Sigmoid colon (tissue), 7 donors: ENCODE measurements at places on chromosomes 6 and 20. TPM values are rescaled to one million over a fixed set of nuclear protein-coding genes. Genes with fewer than 3 reads are reported as not detected.
A peak's percentile ranks its signal among the peaks of the same experiment; 100 is the strongest.

The NTSR1 gene
- total RNA-seq = 5.4 TPM

The CST7 gene
- total RNA-seq = 0.71 TPM

- DNase-seq = no peak
- H3K27me3 ChIP-seq = no peaks in the 10 kb centered on the region
- no peaks in the 10 kb centered on the region for H3K4me1 ChIP-seq
- no peak overlapping the region for H3K27ac ChIP-seq
- no peaks in the 10 kb centered on the region for H3K36me3 ChIP-seq
These were observed 68.6 kb upstream of the FYN start for GRCh38 chr6:111941686-111942330.

GRCh38 chr20:17667445-17667844 is 14.6 kb downstream of the RRBP1 start:
- no peak for DNase-seq
- H3K27ac ChIP-seq = no peak overlapping the region
- no peaks in the 10 kb centered on the region for H3K36me3 ChIP-seq
- no peaks in the 10 kb centered on the region for H3K27me3 ChIP-seq

The BRPF3 gene
- 20.3 TPM for total RNA-seq

- H3K36me3 ChIP-seq = no peaks in the 10 kb centered on the region
- no peak overlapping the region for H3K27ac ChIP-seq
- H3K4me3 ChIP-seq = no peak overlapping the region
These were observed 67.3 kb downstream of the PPP1R3G start for GRCh38 chr6:5152460-5152859.

DNA sequence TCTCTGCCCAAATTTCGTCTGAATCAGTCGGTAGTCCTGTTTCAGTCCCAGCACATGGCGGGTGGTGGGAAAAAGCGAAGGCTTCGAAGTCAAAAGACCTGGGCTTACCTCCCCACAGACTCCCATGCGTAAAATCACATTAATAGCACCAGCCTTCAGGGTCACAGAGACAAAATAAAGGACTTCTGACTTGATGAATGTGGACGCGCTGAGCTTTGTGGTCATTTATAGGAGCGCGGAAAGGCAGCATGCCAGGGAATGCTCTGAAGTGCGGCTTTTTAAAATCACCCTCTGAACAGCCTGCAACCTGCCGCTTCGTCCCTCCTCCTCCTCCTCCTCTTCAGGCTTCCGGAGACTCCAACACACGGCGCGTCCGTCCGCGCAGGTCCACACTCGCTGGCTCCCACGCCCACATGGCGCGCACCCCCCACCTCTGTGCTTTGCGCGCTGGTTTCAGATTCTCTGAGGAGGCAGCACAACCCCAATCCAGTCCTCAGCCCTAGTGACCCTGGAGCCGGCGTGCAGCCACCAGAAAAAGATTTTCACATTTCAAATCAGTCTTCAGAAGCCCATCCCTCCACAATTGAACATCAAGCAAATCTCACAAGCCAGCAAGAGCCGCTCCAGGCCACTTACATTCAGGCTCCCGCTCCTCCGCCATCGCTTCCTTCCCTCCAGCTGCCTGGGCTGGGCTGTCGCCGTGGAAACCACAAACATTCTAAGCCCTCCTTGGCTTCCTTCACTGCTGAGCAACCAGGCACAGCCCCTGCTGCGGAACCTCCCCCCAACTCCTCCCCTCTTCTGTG is at the start of gene C6orf118:
Gene C6orf118 (minus strand): TSS at position 680 of the 806 bp plus-strand sequence. CDS start 19 bp downstream, at position 661.
- H3K27me3 ChIP-seq = no peaks in the 10 kb centered on the region
- H3K4me3 ChIP-seq = peak within 1 kb of the TSS; percentile 47
- peak; percentile 69 for DNase-seq
- H3K36me3 ChIP-seq = no peaks in the 10 kb centered on the region
- no peak within 1 kb of the TSS for H3K27ac ChIP-seq

The RNF182 gene
- 0.16 TPM for total RNA-seq

DNA sequence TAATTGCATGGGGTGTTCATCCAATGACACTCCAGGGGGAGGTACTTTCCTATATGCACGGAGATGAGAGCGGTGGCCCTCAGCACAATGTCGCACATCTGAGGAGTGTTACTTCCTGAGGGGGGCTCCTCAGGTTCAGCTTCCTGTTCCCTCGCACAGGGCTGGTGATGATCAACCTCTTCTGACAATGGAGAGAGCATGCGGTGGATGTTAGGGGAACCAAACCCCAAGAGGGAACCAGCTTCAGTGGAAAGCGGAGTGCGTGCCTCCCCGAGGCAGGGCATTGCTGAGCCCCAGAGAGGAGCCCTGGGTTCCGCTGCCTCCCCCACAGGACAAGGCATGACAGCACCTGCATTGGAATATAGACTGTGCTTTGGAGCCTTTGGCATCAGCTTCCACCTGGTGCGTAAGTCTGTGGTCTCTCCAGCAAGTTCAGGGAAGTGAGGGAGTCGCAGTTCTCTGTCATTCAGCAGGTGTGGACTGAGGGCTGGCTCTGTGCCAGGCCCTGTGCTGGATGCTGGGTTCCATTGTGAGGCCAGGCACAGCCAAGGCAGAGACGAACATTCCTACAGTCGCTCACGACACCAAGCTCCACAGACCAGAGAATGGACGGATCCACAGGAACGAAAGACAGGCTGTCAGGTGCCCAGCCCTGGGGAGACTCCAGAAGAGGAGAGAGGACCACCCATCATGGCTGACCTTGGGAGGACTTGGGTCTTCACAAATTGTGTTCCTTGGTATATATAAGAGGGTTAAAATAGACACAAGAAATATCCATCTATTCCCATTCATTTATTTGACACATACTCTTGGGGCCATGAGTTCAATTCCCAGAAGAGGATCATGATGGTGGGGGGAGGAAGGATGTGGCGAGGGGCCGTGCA is 3.9 kb upstream of the ZNF831 start:
- H3K36me3 ChIP-seq = no peaks in the 10 kb centered on the region
- no peak for DNase-seq

DNA sequence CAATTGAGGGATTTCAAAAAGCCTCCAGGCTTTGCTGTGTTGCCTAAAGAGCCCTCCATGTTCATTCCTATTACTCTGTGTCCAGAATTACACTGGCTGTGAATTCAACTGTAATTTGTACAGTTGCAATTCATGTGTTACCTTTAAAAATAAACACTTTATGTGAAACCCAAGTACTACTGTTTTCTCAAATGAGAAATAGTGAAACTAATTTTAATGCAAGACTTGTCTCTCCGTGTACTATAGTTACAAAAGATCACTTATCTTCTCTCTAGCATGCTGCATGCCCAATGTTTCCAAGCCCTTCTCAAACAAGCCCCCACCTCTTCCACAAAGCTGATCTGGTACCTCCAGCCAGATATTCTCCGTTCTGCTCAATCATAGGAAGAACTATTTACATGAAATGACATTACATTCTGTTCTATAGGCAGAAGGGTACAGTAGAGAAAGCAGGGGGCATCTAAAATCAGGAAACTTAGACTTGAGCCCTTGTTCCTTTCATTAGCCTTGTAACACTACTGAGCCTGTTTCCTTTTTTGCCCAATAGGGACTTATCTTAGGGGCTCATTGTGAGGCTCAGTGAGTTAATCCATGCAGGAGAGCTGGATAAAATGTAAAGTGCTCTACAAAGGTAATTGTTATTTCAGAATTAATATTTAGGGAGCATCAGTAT is 12.3 kb upstream of the COL9A1 start:
- H3K27me3 ChIP-seq = no peaks in the 10 kb centered on the region
- no peaks in the 10 kb centered on the region for H3K36me3 ChIP-seq
- no peak overlapping the region for H3K4me3 ChIP-seq
- H3K4me1 ChIP-seq = no peaks in the 10 kb centered on the region
- H3K27ac ChIP-seq = no peak overlapping the region
- DNase-seq = no peak

DNA sequence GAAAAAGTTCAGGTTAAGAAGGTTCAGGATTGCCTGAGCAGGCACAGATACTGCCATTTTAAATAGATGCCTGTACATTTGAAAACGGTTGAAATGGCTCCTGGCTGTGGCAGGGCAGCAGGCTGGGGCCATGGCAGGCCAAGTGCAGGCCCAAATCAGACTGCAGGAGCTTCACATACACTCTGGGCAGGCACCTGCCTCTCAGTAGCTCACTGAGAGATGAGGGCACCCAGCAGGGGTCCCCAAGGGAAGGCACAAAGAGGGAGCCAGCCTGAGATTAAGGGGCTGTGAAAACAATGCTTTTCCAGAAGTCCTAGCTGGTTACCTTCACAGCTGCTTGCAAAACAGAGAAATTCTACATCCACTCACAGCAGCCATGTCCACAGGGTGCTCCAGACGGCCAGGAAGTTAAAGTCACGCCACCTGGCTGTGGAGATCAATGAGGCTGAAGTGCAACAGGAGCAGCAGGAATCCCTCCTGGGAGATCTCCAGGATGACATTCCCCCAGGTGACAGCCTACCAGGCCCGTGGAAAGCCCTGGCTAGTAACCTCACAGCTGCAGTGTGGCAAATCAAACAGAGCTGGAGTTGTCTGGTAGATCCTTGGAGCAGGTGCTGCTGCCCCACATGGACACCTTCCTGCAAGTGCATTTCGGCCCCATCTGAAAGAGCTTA is 6.2 kb upstream of the RAET1E start:
- H3K4me1 ChIP-seq = no peaks in the 10 kb centered on the region
- no peaks in the 10 kb centered on the region for H3K27me3 ChIP-seq
- no peak overlapping the region for H3K27ac ChIP-seq

- DNase-seq = no peak
- no peaks in the 10 kb centered on the region for H3K36me3 ChIP-seq
- H3K27me3 ChIP-seq = no peaks in the 10 kb centered on the region
- no peak overlapping the region for H3K27ac ChIP-seq
- H3K4me1 ChIP-seq = peaks cover 20% of the 10 kb centered on the region
These were observed 13.5 kb upstream of the TRAM2 start for GRCh38 chr6:52590152-52590891.

The FIG4 gene
- total RNA-seq = 11.9 TPM

DNA sequence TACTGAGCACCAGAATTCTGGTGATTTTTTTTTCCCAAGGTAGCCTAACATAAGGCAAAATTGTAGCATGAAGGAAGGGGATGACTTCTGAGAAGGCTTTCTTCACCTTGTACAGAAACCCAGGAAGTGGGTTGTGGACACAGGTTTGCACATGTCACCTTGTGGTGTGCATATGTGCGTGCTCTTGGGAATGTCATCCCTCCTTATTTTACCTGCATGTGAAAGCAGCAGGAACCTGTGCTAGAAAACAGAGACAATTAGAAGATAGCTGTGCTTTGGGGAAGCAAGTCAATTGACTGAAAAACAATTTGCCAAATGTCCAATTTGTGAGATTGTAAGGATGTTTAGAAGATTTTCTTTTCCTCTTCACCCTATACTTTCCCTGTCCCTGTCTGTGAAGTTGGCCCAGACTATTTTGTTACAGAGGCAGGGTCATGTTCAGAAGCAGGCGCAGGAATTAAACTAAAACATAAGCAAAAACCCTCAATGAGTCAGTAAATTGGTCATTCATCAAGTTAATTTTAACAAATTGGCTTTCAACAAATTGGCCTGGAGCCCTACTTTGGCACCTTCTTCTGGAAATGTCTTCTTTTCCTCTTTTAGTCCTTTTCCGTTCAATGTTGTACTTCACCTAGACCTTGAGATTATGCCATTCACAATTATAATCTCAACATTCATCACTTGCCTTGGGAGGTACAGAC is 261.2 kb downstream of the ADGB start:
- no peaks in the 10 kb centered on the region for H3K4me1 ChIP-seq
- H3K4me3 ChIP-seq = no peak overlapping the region
- no peak for DNase-seq
- H3K36me3 ChIP-seq = no peaks in the 10 kb centered on the region

GRCh38 chr6:83514866-83515466 is 2.6 kb downstream of the PRSS35 start:
- no peak overlapping the region for H3K4me3 ChIP-seq
- peaks cover 6% of the 10 kb centered on the region for H3K4me1 ChIP-seq
- H3K27me3 ChIP-seq = no peaks in the 10 kb centered on the region
- H3K36me3 ChIP-seq = no peaks in the 10 kb centered on the region
- DNase-seq = no peak

- no peak for DNase-seq
- no peak overlapping the region for H3K4me3 ChIP-seq
- H3K27me3 ChIP-seq = no peaks in the 10 kb centered on the region
- no peaks in the 10 kb centered on the region for H3K4me1 ChIP-seq
- H3K27ac ChIP-seq = no peak overlapping the region
These were observed 24.3 kb downstream of the HTR1E start for GRCh38 chr6:86961455-86962200.

GRCh38 chr20:7470912-7471311 is 469.3 kb downstream of the HAO1 start:
- no peaks in the 10 kb centered on the region for H3K36me3 ChIP-seq
- H3K4me3 ChIP-seq = no peak overlapping the region
- H3K27me3 ChIP-seq = no peaks in the 10 kb centered on the region
- no peaks in the 10 kb centered on the region for H3K4me1 ChIP-seq

- no peak overlapping the region for H3K4me3 ChIP-seq
- no peak for DNase-seq
- H3K36me3 ChIP-seq = no peaks in the 10 kb centered on the region
- no peaks in the 10 kb centered on the region for H3K4me1 ChIP-seq
These were observed 460.9 kb upstream of the KHDRBS2 start for GRCh38 chr6:62746968-62747367.

GRCh38 chr20:46849269-46849668 is 45.4 kb upstream of the EYA2 start:
- no peak for DNase-seq
- no peak overlapping the region for H3K27ac ChIP-seq
- H3K27me3 ChIP-seq = no peaks in the 10 kb centered on the region
- H3K4me3 ChIP-seq = no peak overlapping the region
- H3K4me1 ChIP-seq = no peaks in the 10 kb centered on the region
- H3K36me3 ChIP-seq = no peaks in the 10 kb centered on the region

GRCh38 chr6:131840936-131841583 is 33.2 kb downstream of the ENPP1 start:
- H3K27ac ChIP-seq = no peak overlapping the region
- H3K4me3 ChIP-seq = no peak overlapping the region
- no peaks in the 10 kb centered on the region for H3K36me3 ChIP-seq
- H3K4me1 ChIP-seq = no peaks in the 10 kb centered on the region
- H3K27me3 ChIP-seq = no peaks in the 10 kb centered on the region

The CARMIL1 gene
- total RNA-seq = 6.9 TPM

GRCh38 chr20:59933296-59933848 is at the start of gene SYCP2:
Gene SYCP2 (minus strand): TSS chr20:59933637. CDS start chr20:59922413, 11,224 bp downstream.
- no peaks in the 10 kb centered on the region for H3K36me3 ChIP-seq
- no peaks in the 10 kb centered on the region for H3K27me3 ChIP-seq
- peak; percentile 75 for DNase-seq
- H3K27ac ChIP-seq = peak within 1 kb of the TSS; percentile 85

The NKAPL gene
- 2.6 TPM for total RNA-seq

The EPPIN gene
- total RNA-seq = not detected

GRCh38 chr6:49052901-49053300 is 410.2 kb downstream of the MMUT start:
- no peaks in the 10 kb centered on the region for H3K36me3 ChIP-seq
- H3K4me3 ChIP-seq = no peak overlapping the region
- no peaks in the 10 kb centered on the region for H3K27me3 ChIP-seq
- H3K4me1 ChIP-seq = no peaks in the 10 kb centered on the region
- H3K27ac ChIP-seq = no peak overlapping the region
- DNase-seq = no peak

GRCh38 chr20:51311636-51312479 is 230.7 kb downstream of the NFATC2 start:
- H3K4me1 ChIP-seq = peaks cover 2% of the 10 kb centered on the region
- no peak overlapping the region for H3K4me3 ChIP-seq
- H3K36me3 ChIP-seq = no peaks in the 10 kb centered on the region
- H3K27ac ChIP-seq = no peak overlapping the region
- peaks cover 13% of the 10 kb centered on the region for H3K27me3 ChIP-seq

GRCh38 chr20:48621376-48622078 is 206.3 kb downstream of the PREX1 start:
- DNase-seq = no peak
- no peak overlapping the region for H3K4me3 ChIP-seq
- H3K4me1 ChIP-seq = peaks cover 21% of the 10 kb centered on the region
- no peak overlapping the region for H3K27ac ChIP-seq
- H3K36me3 ChIP-seq = no peaks in the 10 kb centered on the region
